NCI-H2171 (cell line): ENCODE measurements at places on chromosomes 12 and 14.
A peak's percentile ranks its signal among the peaks of the same experiment; 100 is the strongest.

DNA sequence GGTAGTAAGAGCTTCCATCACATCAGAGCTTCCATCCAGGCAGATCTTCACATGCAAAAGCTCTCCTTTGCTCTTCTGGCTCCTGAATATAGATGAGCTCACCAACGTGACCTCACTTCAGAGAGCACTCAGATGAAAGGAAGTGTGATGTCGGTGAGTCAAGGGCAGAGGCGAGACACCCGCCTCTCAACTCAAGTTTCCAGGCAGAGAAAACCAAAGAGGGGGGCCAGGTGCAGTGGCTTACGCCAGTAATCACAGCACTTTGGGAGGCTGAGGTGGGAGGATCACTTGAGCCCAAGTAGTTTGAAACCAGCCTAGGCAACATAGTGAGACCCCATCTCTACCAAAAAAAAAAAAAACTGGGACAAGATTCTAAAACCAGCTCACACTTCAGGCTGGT, 126.9 kb downstream of the DUSP6 start:
- no peak for DNase-seq

DNA sequence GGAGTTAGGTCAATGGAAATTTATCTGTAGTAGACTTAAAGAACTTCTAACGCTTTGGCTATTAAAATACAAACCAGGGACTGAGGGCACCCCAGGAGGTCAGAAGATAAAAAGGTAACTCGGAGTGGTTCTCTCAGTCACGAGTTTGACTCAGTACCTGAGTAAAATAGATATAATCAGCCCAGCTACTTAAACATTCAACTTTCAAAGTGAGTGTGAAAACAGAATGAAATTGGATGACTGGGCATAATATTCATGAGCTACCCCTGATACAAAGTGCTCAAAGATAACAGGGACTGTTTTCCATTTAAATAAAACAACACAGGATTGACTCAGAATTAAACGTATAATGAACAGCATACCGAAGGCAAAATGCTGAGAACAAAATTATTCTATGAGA, 75.0 kb downstream of the FOXN3 start:
- DNase-seq, result no peak

DNA sequence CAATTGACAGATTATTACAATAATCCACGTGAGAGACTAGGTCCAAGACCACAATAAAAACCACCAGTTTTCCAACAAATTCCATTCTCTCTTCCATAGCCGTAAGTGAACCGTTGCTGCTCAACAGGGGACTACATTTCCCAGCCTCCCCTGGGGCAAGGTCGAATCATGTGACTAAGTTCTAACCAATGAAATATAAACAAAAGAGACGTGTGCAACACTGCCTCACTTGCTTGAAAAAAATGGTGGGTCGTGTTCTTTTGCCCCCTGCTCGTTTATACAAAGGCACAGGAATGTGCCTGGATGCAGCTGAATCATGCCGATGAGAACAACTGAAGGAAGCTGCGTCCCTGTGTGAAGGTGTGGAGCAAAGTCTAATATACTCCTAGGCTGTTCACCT, 51.1 kb downstream of the HSPB8 start:
- peak; percentile 80 for DNase-seq

GRCh38 chr14:98573082-98573481, 698.9 kb downstream of the BCL11B start:
- no peak for DNase-seq

- DNase-seq, result no peak
Observed at GRCh38 chr14:71060825-71061455, 153.7 kb downstream of the PCNX1 start.

DNA sequence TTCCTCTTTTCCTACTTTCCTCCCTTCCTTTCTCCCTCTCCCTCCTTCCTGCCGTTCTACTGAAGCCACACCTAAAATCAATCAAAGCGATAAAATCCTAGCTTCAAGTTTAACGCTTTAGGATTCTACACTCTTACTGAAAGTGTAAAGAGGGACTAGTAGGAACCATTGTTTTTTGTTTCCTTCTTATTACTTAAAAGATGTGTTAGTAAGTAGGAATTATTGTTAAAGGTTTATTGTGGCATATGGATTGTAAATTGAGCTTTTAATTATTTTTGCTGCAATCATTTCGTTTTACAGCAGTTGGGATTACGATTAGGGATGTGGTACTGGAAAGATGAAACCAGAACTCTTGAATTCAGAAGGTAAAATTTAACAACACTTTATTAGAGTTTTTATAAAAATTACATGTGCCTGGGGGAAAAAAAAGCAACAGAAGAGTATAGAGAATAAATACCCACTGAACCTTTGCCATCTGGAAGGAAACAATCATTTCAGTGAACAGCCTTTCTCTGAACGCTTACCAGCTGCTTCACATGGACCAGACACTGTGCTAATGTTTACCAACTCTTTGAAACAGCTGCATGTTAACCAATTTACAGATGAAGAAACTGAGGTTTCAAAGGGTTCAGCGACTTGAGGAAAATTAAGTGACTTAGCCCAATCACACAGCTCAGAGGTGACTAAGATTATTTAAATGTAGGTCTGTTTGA, 1.0 kb downstream of the PPP1R36 start:
- DNase-seq, result peak; percentile 67

GRCh38 chr12:47709237-47709636, 3.4 kb upstream of the RPAP3 start:
- no peak for DNase-seq

DNA sequence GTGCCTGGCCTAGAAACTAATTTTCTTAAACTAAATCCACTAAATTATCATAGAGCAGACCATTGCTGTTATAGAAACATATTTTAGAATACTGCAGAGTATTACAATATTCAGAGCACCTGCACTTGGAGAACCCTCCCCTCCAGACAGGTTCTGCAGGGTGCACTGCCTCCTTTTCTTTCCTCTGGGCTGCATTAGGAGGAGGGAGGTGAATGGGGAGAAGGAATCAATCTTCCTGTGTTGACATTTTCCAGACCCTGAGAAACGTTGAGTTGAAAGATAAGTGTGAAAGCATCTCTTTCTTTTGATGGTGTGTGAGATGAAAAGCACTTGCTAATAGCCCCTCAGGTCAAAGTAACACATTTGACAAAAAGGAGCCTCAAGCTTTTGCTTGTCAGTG, 7.3 kb downstream of the SYNE2 start:
- no peak for DNase-seq

DNA sequence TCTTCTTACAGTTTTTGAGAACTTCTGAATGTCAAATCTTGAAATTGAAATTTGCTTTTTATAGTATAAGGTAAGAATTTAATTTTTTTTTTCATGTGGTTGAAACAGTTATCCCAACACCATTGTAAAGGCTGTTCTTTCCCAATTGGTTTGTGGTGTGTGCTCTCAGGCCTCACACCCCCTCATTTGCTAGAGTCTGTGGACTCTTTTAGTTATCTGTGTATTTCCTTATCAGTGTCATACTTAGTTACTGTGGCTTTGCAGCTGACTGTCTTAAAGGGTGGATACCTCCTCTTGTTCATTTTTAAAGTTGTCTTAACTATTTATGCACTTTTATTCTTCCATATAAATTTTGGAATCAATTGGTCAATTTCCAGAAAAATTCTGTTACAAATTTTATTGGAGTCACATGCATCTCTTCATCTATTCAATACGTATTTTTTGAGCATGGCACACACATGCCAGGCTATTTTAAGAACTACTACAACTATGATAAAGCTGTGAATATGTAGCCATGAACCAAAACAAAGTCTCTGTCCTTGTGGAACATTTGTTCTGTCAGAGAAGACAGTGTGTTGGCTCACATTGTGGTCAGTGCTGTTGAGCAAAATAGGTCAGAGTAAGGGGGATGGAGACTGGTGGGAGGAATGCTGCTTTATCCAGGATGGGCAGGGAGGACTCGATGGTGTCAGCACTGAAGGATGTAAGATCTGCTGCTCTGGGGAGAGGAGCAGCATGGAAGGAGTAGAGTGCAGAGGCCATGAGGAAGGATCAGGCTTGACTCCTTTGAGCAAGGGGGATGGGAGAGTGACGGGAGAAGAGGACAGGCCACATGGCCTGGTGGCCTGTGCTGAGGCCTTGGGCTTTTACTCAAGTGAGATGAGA, 24.1 kb downstream of the FGF23 start:
- DNase-seq, result no peak

GRCh38 chr14:75984674-75985073, 889 bp upstream of the IFT43 start:
- no peak for DNase-seq

DNA sequence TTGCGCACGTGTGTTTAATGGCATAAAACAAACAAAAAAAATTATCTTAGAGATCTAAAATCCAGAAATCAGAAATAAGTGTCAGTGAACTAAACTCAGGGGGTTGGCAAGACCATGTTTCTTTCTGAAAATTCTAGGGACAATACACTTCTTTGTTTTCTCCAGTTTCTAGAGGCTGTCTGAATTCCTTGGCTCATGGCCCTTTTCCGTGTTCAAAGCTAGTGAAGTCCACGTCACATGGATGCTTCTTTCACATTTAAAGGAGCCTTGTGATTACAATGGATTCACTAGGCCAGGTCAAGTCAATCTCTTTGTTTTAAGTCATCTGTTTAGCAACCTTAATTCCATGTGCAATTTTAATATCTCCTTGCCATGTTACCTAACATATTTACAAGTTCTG, 22.4 kb downstream of the SLCO1B3 start:
- DNase-seq, result no peak

DNA sequence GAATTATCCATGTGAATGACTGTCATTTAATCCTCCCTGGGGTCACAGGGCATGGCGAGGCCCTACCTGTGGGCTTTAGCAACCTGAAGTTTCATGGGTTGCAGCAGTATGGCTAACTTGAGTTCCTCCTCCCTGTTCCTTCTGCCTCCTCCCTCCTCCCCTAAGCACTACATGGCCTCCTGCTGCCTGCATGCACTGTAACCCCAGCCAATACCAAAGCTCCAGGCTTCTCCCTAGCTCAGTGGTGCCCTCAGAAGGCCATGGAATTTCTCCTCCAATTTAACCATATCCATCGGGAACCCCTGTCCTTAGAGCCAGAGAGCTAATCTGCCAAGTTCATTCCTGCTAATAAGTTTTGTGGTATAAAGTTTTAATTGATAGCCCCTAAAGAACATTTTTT, 95.1 kb downstream of the NT5DC3 start:
- no peak for DNase-seq

DNA sequence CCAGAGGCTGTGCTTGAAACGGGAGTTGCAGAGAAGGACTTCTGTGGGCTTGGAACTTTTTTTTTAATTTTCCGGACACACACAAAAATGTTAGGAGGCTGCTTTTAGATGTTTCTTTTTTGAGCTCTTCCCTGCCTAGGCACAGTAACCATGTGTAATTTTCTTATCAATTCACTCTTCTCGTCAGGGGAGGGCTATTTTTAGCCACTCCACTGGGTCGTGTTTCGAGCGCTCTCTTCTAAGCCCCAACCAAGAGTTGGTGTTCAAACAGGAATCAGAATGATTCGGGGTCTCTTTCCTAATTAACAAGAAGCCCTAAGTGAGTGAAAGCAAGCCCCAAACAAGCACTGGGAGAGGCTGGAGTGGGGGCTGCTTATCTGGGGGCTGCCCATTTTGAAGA, 162.6 kb downstream of the CHST11 start:
- no peak for DNase-seq

GRCh38 chr12:29159661-29160060, 10.6 kb downstream of the FAR2 start:
- no peak for DNase-seq

DNA sequence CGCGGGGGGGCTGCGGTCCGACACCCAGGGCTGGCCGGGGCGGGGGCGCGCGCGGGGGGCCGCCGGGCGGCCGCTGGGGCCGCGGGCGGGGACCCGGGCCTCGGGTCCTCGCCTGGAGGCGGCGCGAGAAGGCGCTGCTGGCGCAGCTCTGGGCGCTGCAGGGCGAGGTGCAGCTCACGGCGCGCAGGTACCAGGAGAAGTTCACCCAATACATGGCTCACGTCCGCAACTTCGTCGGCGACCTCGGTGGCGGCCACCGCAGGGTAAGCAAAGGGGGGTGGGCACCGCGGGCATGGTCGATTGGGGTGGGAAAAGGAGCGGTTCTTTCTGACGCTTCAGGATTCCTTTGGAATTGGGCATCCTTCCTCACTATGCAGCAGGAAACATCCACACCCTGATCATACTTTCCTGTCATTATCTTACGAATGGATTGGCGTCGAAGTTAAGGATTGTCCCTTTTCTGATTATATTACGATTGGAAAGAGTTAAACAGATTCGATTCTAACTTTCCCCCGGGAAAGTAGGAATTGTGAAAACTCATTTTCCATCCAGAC, 798 bp downstream of the PDZRN4 start:
- DNase-seq, result no peak

DNA sequence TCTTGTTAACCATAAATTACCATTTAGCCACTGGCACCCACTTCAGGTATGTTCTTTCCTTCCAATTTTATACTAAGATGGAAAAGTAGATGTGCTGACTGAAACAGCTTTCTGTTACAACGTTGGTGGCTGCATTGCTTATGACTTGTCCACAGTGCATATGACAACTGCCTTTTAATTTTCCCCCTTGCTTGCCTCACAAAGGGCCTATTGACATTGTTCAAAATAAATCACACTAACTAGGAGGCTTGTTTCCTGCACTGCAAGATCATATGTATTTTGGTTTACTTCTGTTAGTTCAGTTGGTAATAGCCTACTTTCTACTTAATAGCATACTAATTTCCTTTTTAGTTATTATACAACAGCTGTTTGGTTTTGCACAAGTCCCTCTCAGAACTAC, 55.4 kb downstream of the SCAF11 start:
- DNase-seq, result no peak

DNA sequence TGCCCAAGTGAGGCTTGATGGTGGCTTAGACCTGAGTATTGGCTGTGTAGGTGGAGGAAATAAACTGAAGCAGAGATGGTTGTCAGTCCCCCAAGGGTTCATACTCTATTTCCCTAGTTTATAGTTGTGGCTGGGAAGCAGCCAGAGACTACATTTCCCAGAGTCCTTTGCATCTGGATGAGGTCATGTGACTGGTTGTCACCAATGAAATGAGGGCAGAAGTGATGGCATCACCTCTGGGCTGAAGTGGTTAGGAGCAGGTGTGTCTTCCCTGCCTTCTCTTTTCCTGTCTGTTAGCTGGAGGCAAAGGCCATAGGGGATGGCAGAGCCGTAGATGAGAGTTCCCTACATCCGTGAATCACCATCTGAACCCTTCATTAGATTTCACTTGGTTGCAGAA, 16.3 kb upstream of the NOS1 start:
- DNase-seq, result peak; percentile 47

GRCh38 chr14:102949062-102949800, 26.8 kb downstream of the AMN start:
- no peak for DNase-seq

GRCh38 chr12:107400686-107401447, 284.7 kb upstream of the PWP1 start:
- DNase-seq, result no peak

DNA sequence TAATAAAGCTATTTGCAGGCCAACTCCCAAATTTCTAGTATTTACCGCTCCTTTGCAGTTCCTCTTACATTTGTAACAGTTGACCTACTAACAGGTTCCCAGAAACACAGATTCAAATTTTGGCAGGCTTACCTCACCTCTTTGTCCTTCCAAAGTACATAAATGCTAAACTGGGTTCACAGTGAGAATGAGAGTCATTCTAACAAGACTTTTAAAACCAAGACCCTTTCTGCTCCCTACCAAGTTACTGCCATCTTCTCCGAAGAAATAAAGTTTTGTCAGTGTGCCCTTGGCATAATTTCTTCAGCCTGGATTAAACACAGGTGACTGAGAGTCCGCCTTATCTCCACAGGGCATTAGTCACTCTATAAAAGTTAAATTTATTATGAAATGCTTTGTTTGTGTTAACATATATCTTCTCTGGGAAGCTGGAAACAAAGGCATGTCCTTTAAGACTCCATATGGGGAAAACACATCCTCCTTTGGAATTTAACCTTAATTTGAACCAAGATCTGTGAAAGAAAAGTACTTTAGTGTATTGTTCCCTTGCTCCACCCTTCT, 28.2 kb downstream of the FOXA1 start:
- no peak for DNase-seq

GRCh38 chr12:96047229-96048211, 12.1 kb upstream of the LTA4H start:
- peak; percentile 20 for DNase-seq
